ENCODE measurements at places on chromosomes 1 and 21. TPM values are rescaled to one million over a fixed set of nuclear protein-coding genes. Genes with fewer than 3 reads are reported as not detected.

UBQLN4 gene
- total RNA-seq, result 13.5 TPM

DNA sequence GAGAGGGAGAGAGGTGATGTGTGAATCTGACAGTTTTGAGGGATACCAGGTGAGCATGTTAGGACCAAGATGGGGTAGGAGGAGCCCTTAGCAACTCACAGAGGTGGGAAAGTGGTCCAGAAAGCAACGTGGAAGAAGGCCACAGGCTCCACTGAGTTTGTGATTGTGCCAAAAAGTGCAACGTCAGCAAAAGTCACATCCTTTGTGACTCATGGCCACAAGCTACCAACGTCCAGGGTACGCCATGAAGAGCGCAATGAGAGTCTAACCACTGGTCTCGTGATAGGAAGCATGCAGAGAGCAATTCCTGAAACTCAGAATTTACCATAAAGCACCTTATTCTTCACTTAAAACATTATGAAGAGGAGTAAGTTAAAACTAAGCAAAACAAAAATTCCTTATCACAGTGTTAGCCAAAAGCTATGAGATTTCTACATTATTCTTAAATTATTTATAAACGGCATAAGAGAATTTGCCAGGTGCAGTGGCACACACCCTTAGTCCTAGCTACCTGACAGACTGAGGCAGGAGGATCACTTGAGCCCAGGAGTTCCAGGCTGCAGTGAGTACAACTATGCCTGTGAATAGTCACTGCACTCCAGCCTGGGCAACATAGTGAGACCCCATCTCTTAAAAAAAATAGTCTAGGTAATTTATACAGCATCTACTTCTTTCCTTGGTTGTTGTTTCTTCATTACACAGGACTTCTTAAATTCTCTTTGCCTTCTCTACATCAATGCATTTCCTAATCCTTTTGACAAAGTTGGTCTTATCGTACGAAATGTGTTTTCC lies 55.2 kb downstream of the COLGALT2 start:
- DNase-seq, result no peak
- no peaks in the 10 kb centered on the region for H3K4me1 ChIP-seq
- no peaks in the 10 kb centered on the region for H3K27me3 ChIP-seq
- H3K4me3 ChIP-seq, result no peak overlapping the region
- no peak overlapping the region for H3K27ac ChIP-seq
- no peaks in the 10 kb centered on the region for H3K36me3 ChIP-seq

DNA sequence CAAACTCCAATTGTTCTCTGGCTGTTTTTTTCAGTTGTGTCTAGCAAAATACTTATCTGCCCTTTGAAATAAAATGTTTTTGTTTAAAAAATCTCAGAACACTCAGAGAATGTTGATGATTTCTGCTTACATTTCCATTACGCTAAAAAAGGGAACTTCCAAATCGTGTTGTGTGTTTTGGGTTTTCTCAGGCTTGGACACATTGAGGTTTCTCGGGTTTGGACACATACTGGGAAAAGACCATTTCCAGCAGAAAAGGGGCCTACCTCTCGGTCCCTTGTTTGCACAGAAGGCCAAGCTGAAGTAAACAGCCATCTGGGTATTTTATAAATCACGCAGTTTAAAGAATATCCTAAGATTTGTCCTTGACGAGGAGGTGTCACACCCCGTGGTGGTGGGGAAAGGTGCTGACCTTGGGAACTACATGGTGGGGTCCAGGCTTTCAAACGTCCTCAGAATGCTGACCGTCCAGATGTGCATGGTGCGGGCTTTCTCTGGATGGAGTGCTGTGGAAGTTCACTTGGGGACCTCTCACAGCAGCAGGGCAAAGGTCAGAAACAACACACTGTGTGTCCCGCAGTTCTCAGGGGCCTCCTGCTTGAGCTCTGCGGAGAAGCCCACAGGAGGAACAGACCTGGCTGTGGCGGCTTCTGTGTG lies 67.8 kb downstream of the SLC37A1 start:
- no peak overlapping the region for H3K4me3 ChIP-seq
- no peaks in the 10 kb centered on the region for H3K27me3 ChIP-seq
- H3K4me1 ChIP-seq, result no peaks in the 10 kb centered on the region
- no peak overlapping the region for H3K27ac ChIP-seq
- H3K36me3 ChIP-seq, result no peaks in the 10 kb centered on the region

GRCh38 chr1:22133931-22134324 lies 9.0 kb downstream of the WNT4 start:
- no peak overlapping the region for H3K27ac ChIP-seq
- no peaks in the 10 kb centered on the region for H3K4me1 ChIP-seq
- no peaks in the 10 kb centered on the region for H3K27me3 ChIP-seq
- no peak overlapping the region for H3K4me3 ChIP-seq
- DNase-seq, result no peak

CATSPERE gene
- 0.79 TPM for total RNA-seq

- H3K4me1 ChIP-seq, result peaks cover 15% of the 10 kb centered on the region
- no peak overlapping the region for H3K4me3 ChIP-seq
- DNase-seq, result no peak
- H3K27ac ChIP-seq, result no peak overlapping the region
Observed at GRCh38 chr1:200290010-200290685, 119.7 kb downstream of the ZNF281 start.

SGIP1 gene
- total RNA-seq, result 0.17 TPM

GRCh38 chr1:16164213-16165072 lies 8.6 kb upstream of the EPHA2 start:
- peaks cover 1% of the 10 kb centered on the region for H3K4me1 ChIP-seq
- H3K36me3 ChIP-seq, result no peaks in the 10 kb centered on the region
- no peak overlapping the region for H3K27ac ChIP-seq
- H3K4me3 ChIP-seq, result no peak overlapping the region

DNA sequence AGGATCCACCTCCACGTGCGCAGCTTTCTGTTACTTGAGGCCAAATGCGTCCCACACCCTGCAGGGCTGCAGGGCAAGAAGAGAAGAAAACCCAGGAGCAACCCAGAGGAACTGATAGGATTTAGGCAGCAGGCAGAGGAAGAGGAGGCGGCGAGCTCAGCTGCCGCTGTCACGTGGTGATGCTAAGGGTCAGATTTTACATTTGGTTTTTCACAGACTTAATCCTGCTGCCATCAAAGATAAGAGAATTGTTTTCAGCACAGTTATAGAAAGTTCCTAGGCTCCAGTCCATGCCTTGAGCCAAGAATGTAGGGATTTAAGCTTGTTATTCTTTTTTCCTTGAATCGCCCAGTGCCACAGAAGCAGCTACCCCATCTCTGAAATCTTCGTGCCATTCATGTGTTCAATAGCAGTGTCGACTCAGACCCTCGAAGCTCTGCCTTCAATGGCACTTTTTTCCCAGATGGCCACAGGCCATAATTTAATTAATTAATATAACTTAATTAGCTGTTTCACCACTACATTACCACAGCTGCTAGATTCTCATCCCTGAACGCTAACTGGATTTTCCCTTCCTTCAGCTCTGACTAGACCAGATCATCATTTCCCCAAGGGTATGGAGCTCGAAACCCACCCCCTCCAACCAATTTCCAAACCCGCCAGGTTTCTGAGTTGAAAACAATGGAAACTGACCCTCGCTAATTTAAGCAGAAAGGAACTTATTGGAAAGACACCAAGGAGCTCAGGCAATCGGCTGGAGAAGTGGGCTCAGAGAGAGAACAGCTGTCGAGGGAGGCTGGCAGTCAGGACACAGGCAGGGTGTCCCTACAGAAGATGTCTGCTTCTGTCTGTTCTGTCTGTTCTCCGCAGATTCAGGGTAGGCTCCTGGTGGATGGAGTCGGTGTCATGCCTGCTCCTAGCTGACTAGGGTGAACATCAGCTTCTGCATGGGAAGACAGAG lies 36.2 kb downstream of the LDLRAP1 start:
- no peaks in the 10 kb centered on the region for H3K36me3 ChIP-seq
- H3K27ac ChIP-seq, result no peak overlapping the region
- H3K4me1 ChIP-seq, result no peaks in the 10 kb centered on the region
- no peak overlapping the region for H3K4me3 ChIP-seq

GRCh38 chr1:108913105-108913948 lies 36.5 kb downstream of the GPSM2 start:
- no peak for DNase-seq
- H3K27me3 ChIP-seq, result no peaks in the 10 kb centered on the region

GRCh38 chr1:116150368-116150767 lies 39.2 kb downstream of the MAB21L3 start:
- H3K27ac ChIP-seq, result no peak overlapping the region
- H3K4me1 ChIP-seq, result peaks cover 8% of the 10 kb centered on the region
- H3K4me3 ChIP-seq, result no peak overlapping the region
- no peak for DNase-seq

DNA sequence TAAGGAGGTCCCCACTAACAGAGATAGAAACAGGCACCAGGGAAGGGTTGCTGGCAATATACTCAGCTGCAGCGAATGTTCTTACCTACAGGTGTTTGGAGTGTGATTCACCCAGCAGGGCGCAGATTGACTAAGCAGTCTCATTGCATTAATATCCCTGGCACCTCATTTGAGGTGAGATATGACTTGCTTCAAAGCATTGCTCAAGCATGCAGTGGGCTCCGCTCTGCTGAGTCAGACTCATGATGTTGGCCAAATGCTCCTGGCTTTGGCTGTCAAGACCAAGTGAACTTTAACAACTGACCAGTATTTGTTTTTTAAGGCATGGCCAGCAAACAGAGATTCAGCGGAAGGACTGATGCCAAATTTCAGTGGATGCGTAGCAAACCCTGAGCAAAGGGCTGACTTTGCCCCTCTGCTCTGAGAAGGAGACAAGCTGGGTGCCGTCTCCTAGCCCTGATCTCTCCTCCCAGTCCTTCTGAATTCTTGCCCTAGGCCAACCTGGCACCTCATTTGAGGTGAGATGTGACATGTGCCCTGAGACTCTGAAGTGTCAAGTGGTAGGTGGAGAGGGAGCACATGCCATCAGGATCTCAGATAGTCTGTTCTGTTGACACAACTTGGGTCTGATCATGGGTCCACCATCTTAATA lies 187.1 kb upstream of the COA6 start:
- no peaks in the 10 kb centered on the region for H3K27me3 ChIP-seq
- H3K4me1 ChIP-seq, result peaks cover 3% of the 10 kb centered on the region
- no peak for DNase-seq
- no peak overlapping the region for H3K27ac ChIP-seq
- no peaks in the 10 kb centered on the region for H3K36me3 ChIP-seq

DNA sequence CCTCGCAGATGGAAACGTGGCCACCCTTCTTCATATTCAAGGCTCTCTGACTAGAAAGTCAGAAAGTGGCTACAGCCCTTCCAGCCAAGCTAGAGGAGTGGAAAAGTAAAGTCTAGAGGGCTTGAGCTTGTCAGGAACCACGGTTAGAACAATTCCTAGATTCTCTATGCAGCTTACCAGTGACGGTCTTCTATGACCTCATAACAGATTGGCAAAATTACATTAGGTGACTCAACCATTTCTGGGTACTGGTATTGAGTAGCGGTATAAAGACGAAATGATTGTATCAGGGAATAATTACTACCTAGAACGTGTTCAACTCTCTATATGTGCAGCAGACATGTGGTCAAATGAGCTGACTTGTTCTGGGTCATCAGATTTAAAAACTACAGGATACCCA lies 155.0 kb upstream of the RUNX1 start:
- no peak overlapping the region for H3K4me3 ChIP-seq
- H3K4me1 ChIP-seq, result no peaks in the 10 kb centered on the region
- no peaks in the 10 kb centered on the region for H3K27me3 ChIP-seq

DNA sequence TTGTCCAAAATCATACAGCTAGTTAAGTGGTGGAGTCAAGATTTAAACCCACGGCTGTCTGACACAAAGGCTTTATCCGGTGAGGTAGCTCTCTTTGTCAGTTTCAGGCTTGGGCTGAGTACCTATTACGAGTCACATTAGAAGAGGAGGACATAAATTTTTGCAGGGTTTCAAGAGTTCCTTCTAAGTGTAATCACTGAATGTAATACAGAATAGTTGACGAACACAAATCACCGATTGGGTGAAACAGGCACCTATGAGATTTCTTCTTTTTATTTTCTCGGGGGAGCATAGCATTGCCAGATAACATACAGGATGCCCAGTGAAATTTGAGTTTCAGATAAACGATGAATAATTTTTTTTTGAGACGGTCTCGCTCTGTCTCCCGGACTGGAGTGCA lies 847 bp downstream of the PSMD4 start:
- no peaks in the 10 kb centered on the region for H3K36me3 ChIP-seq
- H3K4me1 ChIP-seq, result peaks cover 3% of the 10 kb centered on the region
- DNase-seq, result no peak
- peak overlapping the region; percentile 83 for H3K27ac ChIP-seq
- no peaks in the 10 kb centered on the region for H3K27me3 ChIP-seq
- H3K4me3 ChIP-seq, result peak overlapping the region; percentile 82

OR2T2 gene
- not detected for total RNA-seq

GRCh38 chr1:178743801-178744200 lies 18.8 kb downstream of the RALGPS2 start:
- H3K27me3 ChIP-seq, result no peaks in the 10 kb centered on the region
- peaks cover 12% of the 10 kb centered on the region for H3K4me1 ChIP-seq
- DNase-seq, result no peak
- H3K4me3 ChIP-seq, result no peak overlapping the region
- no peak overlapping the region for H3K27ac ChIP-seq
- no peaks in the 10 kb centered on the region for H3K36me3 ChIP-seq

GRCh38 chr1:97457446-97458089 lies 463.3 kb downstream of the DPYD start:
- no peaks in the 10 kb centered on the region for H3K27me3 ChIP-seq
- no peak overlapping the region for H3K4me3 ChIP-seq
- H3K27ac ChIP-seq, result no peak overlapping the region
- peaks cover 5% of the 10 kb centered on the region for H3K36me3 ChIP-seq

GRCh38 chr1:37315371-37315846 lies 159.0 kb upstream of the ZC3H12A start:
- H3K27ac ChIP-seq, result no peak overlapping the region
- H3K36me3 ChIP-seq, result no peaks in the 10 kb centered on the region
- no peak overlapping the region for H3K4me3 ChIP-seq
- H3K4me1 ChIP-seq, result no peaks in the 10 kb centered on the region
- H3K27me3 ChIP-seq, result peaks cover 3% of the 10 kb centered on the region

- no peaks in the 10 kb centered on the region for H3K4me1 ChIP-seq
- no peak for DNase-seq
Observed at GRCh38 chr1:94725566-94725965, 94.6 kb upstream of the SLC44A3 start.

SNIP1 gene
- total RNA-seq, result 9.7 TPM

SH3BP5L gene
- 16.4 TPM for total RNA-seq

UBL4B gene
- not detected for total RNA-seq

GRCh38 chr1:25530186-25531081 lies 13.0 kb upstream of the LDLRAP1 start:
- H3K27me3 ChIP-seq, result no peaks in the 10 kb centered on the region
- H3K4me3 ChIP-seq, result no peak overlapping the region
- H3K4me1 ChIP-seq, result no peaks in the 10 kb centered on the region
- H3K36me3 ChIP-seq, result no peaks in the 10 kb centered on the region
- H3K27ac ChIP-seq, result no peak overlapping the region
- DNase-seq, result no peak

GRCh38 chr1:194378517-194378916 lies 1192.1 kb upstream of the B3GALT2 start:
- DNase-seq, result no peak
- H3K27me3 ChIP-seq, result no peaks in the 10 kb centered on the region
- no peaks in the 10 kb centered on the region for H3K36me3 ChIP-seq
- H3K4me1 ChIP-seq, result no peaks in the 10 kb centered on the region

DNA sequence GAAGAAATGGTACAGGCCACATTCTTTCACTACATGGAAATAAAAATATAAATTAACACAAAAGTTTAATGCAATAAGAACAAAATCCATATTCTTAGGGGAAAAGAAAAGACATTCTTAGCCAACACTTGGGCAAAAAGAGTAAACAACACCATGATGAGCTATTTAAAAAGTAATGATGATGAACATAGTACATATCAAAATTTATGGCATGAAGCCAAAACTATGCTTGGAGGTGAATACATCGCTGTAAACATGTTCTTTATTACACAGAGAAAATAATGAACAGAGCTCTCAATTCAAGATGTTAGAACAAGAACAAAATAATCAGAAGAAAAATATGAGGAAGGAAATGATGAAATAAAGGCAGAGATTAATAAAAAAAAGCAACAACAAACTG lies 158.2 kb downstream of the ZSCAN20 start:
- no peak overlapping the region for H3K4me3 ChIP-seq
- no peaks in the 10 kb centered on the region for H3K27me3 ChIP-seq
- H3K4me1 ChIP-seq, result no peaks in the 10 kb centered on the region
- no peak for DNase-seq
- H3K36me3 ChIP-seq, result no peaks in the 10 kb centered on the region

Data from liver (tissue), 10 donors.